ENCODE measurements at places on chromosomes 1 and 21. TPM values are rescaled to one million over a fixed set of nuclear protein-coding genes. Genes with fewer than 3 reads are reported as not detected.
A peak's percentile ranks its signal among the peaks of the same experiment; 100 is the strongest.

DNA sequence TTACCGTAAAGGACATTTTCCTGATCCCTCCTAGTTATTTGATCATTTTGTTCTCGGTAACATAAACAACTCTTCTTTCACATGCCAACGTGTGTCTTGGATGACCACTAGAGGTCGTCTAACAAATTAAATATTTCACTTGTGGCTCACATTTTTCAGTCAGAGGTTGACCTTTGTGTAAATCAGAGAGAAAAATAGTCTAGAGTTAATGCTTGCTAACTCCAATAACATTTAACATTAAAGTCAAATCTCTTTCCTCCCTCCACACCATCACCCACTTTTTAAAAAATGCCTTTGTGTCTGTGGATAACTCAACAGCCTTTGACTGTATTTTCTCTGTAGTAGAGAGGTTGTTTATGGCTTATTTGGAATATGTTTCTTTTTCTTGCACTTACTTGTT is 220.5 kb upstream of the B3GALT2 start:
- peak; percentile 71 for DNase-seq

The HPDL gene
- total RNA-seq = not detected

The GJA9 gene
- total RNA-seq = not detected

The FBXO2 gene
- total RNA-seq = 2.2 TPM

The SPOCD1 gene
- 1.5 TPM for total RNA-seq

DNA sequence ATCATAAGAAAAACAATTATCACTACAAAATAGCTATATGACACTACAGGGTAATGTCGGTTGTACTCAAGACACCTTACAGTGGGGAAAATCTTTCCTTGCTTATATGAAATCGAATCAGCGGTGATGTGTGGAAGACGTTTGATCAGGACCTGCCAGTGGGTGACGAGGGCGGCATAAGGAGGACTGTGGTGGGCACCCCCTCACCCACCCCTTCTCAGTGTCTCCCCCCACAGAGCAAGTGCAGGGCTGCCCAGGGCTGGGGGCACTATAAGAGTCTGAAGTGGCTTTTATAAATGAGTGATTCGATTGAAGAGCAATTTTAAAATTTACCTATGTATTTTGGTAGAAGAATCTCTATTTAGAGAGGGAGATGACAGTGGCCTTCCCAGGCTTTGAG is 35.8 kb downstream of the CRYAA start:
- no peak for DNase-seq

- peak; percentile 8 for DNase-seq
These were observed 255.9 kb upstream of the SNX7 start for GRCh38 chr1:98405581-98406074.

DNA sequence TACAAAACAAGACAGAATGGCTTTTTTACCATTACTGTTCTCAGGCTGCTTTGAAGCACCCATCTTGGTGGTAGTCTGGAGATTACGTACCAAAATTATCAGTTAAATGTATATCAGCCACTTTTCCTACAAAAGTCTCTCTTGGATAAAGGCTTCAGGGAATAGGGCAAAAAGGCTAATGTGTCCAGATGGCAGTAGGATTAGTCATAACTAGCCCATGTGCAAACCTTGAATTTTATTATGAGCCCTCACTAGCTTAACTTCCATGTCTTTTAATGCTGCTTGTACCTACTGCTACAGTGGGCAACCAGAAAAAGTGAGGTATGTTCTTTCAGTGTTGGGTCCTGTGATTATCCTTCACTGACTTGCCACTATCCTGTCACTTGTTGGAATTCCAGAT is 51.0 kb downstream of the PLPPR4 start:
- no peak for DNase-seq

DNA sequence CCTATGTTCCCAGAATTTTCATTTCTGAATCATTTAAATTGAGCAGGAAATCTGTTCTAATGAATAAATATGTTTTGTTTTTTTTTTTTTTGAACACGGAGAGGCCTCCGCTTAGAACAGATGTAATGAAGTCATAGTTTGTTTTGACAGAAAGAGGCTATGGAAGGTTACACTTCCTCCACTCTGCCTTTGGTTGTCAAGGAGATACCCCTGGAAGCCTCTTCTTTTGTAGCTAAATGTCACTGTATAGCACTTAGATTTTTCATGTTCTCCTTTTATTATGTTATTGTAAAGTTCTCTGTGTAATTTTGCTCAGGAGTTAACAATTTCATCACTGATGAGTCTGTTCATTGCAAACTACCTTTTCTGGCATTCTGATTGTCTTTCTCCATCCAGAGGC is 22.7 kb upstream of the GNG12 start:
- no peak for DNase-seq

DNA sequence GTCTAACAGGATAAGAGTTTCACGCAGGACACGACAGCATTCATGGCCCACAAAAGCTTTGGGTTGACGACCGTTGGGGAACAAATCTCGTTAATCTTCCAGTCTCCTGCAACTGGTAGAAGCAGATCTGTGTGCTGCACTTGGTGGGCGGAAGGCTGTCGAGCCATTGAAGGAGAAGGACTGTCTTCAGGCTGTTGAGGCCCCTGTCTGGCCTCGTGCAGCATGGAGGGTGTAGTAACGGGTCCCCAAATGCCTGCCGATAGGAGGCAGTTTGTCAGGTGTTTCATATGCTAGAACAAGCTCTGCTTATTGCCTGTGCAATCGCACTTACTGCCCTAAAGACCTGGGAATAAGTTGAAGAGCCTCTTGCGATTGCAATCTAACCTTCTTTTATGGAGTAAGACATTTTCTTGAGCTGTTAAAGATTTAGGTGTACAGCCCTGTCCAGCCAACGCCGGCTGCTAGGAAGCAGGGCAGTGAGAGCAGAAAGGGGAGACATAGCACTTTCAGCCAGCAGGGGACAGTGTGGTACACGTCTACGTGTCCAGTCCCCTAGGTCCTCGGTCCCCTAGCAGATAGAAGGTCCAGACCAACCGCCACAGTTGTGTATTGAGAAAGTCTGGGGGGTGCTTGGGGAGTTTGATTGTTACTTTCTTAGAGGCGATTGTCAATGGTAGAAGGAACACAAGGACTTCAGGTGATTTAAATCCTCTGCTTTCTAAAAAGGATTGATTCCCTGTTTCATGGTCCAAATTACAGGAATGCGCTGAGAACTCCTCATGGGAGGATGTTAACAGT is 102.3 kb upstream of the TMPRSS2 start:
- DNase-seq = peak; percentile 82

The PLXNA2 gene
- 0.53 TPM for total RNA-seq

DNA sequence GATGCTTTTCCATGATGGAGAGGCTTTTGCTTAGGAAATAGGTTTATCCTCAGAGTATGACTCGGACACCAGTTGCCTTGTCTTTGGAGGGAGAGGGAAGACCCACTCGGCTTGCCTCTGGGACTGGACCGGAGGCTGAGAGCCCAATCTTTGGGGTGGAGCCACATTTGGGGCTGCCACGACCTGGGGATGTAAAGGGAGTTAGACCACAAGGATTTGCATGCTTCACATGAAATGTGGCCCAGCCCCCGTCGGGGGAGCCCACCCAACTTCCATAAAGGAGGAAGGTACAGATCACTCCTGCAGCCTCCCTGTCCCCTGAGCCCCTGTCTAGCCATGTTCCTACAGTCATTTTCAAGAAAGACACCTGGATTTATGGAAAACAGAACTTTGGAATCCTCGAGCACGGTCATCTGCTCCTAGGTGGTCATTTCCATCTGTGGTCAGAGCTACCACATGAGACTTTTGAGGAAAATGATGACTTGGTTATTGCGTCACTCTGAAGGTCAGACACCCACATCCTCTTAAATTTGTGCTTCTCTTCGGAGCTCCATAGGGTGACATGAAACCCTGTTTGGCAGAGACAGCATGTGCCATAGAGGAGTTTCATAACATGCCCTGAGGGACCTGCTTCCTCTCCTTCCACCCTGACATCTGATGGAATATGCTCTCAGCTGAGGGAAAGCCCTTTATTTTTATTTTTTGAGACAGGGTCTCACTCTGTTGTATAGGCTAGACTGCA is 99.4 kb upstream of the SLC45A1 start:
- peak; percentile 67 for DNase-seq

The SH2D1B gene
- total RNA-seq = not detected

The ANGPTL3 gene
- total RNA-seq = not detected

DNA sequence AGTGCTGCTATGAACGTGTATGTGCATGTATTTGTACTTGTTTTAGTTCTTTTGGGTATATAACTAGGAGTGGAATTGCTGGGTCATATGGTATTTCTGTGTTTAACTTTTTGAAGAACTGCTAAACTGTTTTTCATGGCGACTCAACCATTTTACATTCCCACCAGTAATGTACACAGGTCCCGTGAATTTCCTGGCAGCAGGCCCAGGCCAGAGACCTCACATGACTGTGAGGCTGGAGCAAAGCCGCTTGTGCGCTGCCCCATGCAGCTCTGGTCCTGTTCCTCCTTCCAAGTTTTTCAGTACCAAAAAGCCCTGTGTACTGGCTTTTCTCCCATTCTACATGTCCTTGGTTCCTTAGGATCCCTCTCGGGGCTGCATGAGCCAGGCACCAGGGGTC is 29.6 kb downstream of the ACOT11 start:
- DNase-seq = peak; percentile 89

- DNase-seq = peak; percentile 26
These were observed 11.0 kb upstream of the TNFRSF8 start for GRCh38 chr1:12052008-12052573.

DNA sequence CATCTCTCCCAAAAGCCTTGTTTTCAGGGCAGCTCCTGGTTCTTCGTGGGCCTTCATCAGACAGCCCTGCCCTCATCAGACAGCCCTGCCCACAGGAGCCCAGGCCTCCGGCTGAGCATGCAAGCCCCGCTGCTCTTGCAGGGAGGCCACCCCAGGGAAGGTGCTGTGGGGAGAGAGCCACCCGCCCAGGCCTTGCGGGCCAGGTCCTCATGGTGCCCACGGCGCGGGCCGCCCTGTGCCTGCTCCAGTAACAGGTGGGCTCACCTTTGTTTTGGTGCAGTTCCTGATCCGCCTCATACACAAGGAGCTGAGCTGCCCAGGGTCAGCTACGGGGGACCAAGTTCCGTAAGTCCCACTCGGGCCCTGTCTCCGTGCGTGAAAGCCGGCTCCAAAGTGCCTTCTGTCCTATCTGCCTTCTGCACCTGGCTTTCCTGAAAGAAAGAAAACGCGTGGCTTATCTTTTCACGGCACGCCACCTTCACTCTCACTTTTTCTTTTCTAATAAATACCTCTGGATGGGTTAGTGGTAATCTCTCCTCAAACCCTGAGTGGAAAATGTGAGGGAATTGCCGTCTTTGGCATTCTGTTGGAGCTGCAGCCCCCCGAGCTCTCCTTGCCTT is 65.9 kb downstream of the SLC37A1 start:
- DNase-seq = no peak

The LYPD8 gene
- total RNA-seq = 2.3 TPM

The FCRL5 gene
- total RNA-seq = not detected

DNA sequence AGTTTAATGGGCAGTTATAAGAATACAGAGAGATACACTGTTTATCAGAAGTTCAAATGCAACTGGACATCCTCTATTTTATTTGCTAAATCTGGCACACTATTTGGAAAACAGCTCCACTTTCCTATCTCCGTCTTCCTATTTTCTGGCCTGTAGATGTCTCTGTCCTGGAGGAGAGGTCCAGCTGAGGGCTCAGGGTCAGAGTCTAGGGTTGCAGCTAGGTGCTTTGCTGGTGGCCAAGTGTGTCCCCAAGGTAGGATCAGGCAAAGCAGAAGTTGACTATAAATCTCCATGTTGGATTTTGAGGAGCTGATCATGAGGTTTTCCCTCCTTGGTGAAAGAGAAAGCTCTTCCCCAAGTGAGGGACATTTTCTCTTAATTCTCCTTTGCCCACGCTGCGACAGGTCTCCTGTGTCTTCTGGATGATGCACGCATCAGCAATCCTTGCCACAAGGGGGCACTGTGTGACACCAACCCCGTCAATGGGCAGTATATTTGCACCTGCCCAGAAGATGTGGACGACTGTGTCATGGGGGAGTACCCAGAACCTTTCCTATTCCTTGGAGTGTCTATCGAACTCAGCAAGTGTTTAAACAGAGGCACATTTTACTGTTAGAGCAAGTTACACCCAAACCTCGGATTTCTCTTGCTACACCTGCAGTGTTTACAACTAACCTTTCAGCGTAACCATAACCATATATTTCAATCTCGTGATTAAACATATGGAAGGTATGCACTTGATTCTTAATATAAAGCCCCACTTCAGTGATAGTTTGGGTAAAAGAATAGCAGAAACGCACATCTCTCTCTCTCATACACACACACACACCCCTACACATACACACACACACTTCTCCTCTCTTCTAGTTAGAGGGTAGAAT is 10.2 kb downstream of the ADAM30 start:
- DNase-seq = peak; percentile 75

The OR2AK2 gene
- total RNA-seq = not detected

DNA sequence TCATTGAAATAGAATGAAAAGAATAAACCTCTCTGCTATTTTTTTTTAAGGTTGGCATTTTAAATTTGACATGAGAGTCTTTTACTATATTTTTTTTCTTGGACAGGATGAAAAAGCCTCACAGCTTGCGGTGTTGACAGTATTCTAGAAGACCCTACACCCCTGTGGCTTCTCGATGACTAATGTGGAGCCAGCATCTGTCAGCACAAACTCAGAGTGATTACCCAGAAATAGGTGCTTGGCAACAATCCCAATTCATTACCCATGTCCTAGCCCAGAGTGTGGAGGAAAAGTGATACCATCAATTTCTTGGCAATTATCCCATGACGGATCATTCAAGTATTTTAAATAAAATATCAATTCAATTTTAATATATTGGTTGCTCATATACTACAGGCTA is 186.8 kb upstream of the MAP1LC3C start:
- no peak for DNase-seq

- peak; percentile 98 for DNase-seq
These were observed 121.3 kb downstream of the CDC7 start for GRCh38 chr1:91621907-91622306.

DNA sequence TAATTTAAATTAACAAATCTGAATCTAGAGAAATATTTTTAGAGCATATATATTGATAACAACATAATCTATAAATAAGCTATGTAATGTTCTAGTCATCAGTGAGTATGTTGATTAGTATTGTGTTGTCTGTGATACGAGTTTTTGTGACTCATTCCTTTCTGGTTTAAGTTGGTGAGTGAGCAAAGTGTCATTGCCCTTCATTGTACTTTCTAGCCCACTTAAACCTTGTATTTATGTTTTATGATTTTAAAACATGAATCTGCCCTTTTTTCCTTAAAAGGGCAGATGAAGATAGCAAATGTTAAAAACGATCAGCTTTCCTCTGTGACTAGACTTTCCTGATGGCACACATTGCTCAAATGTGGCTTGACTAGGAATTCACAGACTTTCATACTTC is 38.5 kb downstream of the MACO1 start:
- DNase-seq = no peak

DNA sequence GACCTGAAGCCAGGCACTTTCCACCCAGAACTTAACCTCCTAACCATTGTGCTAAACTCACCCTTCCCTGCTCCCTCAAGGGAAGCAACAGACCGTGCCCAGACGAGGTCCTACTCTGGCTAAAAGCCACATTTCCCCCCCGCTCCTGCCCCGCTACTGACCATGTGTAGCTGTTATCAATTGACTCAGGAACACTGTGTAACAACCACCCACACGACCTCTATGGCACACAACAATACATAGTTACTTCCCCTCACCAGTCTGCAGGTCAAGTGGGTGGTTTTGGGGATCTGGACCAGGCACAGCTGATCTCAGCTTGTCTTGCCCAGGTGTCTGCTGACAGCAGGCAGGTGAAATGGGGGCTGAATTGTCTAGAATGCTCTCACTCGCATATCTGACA is 40.1 kb downstream of the CAMK2N1 start:
- no peak for DNase-seq

- no peak for DNase-seq
These were observed 306.6 kb downstream of the CTH start for GRCh38 chr1:70717656-70718055.

The KIF26B gene
- 1.4 TPM for total RNA-seq

Data from SK-MEL-5 (cell line).